Stimulated activated CD4-positive, alpha-beta T cell treated with anti-CD3 and anti-CD28 coated beads, Interleukin-1b, Interleukin-23, amount 100 ng/mL, for 1 hour (primary cell): ENCODE measurements at places on chromosomes 13 and 19.

DNA sequence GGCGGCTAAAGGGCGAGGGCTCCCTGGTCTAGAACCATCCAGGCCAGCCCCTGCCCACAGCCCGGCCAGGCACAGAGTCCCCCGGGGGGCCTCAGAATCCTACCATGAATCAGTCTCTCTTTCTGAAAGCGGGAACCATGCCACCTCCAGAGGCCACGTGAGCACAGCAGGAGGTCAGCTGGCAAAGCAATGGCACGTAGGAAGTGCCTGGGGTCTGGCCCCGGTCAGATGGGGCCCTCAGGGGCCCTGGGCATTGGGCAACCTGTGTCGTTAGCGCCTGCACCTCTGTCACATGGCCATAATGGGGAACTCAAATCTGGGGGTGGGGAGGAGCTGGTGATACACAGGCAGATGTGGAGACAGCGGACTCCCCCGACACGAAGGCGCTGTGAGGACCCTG is 8.8 kb downstream of the MFSD12 start:
- DNase-seq = no peak

DNA sequence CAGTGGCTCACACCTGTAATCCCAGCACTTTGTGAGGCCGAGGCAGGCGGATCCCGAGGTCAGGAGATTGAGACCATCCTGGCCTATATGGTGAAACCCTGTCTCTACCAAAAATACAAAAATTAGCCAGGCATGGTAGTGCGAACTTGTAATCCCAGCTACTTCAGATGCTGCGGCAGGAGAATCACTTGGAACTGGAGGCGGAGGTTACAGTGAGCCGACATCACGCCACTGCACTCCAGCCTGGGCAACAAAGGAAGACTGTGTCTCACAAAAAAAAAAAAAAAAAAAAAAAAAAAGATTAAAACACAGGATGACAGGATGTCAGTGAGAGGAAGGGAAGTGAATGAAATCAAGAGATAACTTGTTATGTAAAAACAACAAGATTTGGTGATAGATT is 1158.5 kb downstream of the PCDH9 start:
- DNase-seq = no peak

DNA sequence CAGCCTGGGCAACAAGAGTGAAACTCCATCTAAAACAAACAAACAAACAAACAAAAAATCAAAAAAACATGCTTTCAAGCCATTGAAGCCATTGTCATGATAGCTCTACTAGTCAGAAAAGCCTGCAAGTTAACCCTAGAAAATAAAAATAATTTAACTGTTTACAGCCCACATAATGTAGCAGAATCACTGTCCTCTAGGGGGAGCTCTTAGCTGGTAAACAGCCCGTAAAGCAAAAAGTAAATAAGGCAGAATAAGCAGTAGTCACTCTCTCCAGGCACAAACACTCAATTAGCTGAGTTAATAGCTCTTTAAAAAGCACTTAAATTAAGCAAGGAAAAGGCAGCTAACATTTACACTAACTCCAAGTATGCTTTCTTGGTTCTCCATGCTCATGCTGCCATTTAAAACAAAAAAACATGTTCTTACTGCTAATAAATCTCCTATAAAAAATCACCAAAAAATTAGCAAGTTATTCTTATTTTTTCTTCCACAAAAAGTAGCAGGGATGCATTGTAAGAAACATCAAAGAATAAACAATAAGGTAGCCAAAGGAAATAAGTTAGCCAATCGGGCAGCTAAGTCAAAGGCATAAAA is 11.3 kb downstream of the LILRB4 start:
- DNase-seq = no peak

DNA sequence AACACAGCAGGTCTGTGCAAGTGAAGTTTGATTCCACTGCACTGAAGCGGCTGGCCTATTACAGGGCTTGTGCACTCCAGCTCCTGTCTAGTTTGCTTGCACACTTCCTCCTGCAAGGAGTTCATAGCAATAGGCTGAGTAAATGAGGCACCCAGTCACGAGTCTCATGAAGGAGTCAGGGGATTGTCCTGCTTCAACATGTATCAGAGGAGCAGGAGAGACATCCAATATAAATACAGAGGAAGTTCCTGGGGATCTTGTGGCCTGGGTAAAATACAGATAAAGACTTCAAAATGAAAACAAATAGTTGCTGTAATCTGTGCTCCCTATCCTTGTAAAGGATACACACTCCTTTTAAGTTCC is 259.9 kb downstream of the SLITRK1 start:
- no peak for DNase-seq

DNA sequence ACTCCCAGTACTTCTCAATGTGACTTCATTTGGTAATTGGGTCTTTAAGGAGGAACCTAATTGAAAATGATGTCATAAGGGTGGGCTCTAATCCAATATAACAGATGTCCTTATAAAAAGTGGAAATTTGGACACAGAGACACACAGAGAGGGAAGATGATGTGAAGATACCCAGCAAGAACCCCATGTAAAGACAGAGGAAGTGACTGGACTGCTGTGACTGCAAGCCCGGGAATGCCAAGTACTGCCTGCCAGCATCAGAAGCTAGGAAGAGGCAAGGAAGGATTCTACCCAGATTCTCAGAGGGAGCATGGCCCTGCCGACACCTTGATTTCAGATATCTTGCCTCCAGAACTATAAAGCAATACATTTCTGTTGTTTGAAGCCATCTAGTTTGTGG is 239.3 kb downstream of the KCTD12 start:
- no peak for DNase-seq
